T-helper 1 cell (primary cell): ENCODE measurements at places on chromosomes 4 and X.

GRCh38 chr4:48706736-48707135, 73.3 kb downstream of the FRYL start:
- no peak for DNase-seq

GRCh38 chr4:144421839-144422565, 224.0 kb upstream of the HHIP start:
- no peak for DNase-seq

GRCh38 chr4:174422893-174423256, 99.4 kb downstream of the HPGD start:
- no peak for DNase-seq

- DNase-seq = no peak
Observed at GRCh38 chrX:9627922-9628321, 137.7 kb downstream of the GPR143 start.

DNA sequence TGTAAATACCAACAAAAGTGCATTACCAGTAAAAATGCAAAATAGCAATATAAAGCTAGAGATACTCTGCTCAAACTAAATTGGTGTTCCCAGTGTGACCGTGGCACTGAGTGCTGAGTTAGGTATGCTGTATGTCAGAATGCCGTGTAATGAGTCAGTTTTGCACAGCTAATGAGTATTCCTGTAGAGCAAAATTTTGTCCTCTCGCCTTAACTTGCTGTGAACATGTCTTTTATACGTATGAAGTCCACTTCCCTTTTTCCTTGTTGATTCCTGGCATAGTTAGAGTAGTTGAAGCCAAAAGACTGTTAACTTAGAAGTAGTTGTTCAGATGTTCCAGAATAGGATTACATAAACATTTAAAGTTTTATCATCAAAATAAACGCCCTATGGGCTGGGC, 11.5 kb downstream of the DCLK2 start:
- no peak for DNase-seq

DNA sequence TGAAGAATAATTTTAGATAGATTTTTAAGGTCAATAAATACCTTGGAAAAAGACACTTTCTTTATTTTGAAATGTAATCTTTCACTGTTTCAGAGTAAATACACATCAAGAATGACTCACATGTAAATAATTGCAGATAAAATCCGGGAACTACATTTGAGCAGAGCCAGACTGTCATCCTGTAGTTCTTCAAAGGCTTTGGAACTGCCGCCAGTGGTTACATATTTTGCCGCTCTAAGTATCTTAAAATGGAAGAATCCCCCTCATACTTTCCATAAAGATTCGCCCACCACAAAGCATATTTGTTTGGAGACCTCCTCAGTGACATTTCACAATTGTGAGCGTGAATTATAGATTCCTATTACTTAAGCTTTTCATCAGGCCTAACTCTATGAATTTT, 607.8 kb upstream of the ZFP42 start:
- no peak for DNase-seq

GRCh38 chr4:41172786-41173185, 41.6 kb downstream of the APBB2 start:
- no peak for DNase-seq

- no peak for DNase-seq
Observed at GRCh38 chr4:25567253-25567652, 88.4 kb upstream of the SLC34A2 start.

GRCh38 chrX:24148535-24149350, 786 bp upstream of the ZFX start:
- DNase-seq = no peak

DNA sequence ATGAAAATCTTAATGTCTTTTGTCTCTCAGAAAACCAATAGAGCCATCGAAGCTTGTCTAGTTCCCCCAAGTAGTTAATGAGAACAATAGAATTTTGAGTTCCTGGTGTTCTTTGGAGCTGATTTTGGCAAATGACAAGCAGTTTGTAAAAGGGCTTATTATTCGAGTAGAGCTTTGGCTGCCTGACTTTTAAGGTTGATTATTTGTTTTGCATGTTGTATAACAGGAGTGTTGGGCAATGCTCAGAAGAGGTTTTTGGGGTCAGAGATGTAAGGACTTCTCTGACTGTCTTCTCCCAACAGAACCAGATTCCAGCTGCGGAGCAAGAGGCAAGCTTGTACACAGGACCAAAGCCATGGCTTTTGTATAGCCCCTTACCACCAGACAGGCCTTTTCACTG, 30.0 kb downstream of the ZCCHC12 start:
- DNase-seq = no peak

- no peak for DNase-seq
Observed at GRCh38 chr4:1534876-1535526, 128.8 kb upstream of the NKX1-1 start.

DNA sequence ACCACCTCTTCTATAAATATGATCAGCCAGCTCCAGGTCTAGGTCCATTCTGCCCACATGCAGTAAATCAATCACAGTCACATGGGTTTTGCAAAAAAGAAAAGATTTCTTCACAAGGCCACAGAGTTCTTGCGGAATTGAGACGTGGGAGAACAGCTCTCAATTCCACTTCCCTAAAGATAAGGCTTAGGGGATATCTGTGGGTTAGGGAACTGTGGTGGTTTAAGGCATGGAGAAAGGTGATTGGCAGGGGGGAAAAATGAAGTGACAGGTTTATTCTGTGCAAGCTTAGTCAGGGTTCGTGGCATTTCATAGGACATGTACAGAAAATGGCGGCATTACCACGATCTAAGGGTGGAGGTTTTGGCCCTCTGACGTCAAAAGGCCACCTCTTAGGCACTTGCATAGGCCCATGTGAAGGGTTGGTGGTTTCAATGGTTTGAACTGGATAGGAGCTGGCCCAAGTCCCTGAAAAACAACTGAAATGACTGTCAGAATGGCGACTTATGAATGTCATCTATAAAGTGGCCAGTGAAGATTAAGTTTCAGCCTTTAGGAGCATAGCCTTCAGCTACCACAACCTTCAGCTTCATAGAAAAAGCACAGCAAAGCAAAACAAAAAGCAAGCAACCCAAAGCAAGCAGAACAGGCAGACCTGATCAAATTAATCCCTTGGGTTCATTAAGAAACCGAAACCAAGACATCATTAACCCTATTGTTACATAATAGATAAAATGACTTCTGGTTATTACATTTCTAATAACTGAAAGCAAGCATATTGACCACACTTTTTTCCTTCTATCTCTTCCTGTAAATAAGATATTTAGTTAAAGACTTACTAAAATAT, 289.8 kb upstream of the SFRP2 start:
- DNase-seq = no peak

DNA sequence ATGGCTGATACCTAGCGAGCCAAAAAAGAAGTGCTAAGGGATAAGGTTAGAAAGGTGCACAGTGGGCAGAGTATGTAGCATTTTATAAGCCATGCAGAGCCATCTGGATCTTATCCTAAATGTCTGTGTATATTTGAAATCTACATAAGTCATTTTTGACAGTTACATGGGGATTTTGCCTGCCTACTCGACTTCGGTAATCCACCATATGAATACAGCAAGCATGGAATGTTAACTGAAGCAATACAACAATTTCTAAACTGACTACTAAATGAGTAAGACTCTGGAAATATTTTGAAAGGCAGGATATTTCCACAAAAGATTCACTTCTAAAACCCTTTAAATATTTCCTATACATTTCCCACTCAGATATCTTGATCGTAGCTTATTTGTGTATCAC, 122.5 kb downstream of the KCNIP4 start:
- DNase-seq = no peak

GRCh38 chr4:25913056-25913850, 767 bp upstream of the SMIM20 start:
- peak; percentile 36 for DNase-seq

DNA sequence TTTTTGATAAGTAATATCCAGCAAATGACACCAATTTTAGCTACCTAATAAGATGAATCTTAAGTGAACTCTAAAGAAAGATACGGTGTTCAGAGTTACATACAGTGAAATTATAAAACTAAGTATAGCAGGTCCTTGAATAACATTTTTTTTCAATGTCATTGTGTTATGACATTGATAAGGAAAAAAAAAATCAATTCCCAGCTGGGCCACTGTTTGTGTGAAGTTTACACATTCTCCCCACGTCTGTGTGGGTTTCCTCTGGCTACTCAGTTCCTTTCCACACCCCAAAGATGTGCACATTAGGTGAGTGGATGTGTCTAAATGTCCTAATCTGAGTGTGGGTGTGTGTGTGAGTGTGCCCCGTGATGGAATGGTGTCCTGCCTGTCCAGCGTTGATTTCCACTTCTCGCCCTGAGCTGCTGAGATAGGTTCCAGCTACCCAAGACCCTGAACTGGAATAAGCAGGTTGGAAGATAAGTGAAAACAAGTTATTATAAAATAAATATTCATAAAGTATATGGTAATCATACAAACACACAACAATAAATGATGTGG, 31.2 kb upstream of the PPM1K start:
- DNase-seq = no peak
